ENCODE measurements at places on chromosomes 6 and 20. TPM values are rescaled to one million over a fixed set of nuclear protein-coding genes. Genes with fewer than 3 reads are reported as not detected.

Gene BMP6
- total RNA-seq: 8.3 TPM

Gene SF3B5
- 46.2 TPM for total RNA-seq

Gene KIF25
- total RNA-seq: 0.64 TPM

Gene C6orf15
- not detected for total RNA-seq

Gene MEI4
- 0.73 TPM for total RNA-seq

DNA sequence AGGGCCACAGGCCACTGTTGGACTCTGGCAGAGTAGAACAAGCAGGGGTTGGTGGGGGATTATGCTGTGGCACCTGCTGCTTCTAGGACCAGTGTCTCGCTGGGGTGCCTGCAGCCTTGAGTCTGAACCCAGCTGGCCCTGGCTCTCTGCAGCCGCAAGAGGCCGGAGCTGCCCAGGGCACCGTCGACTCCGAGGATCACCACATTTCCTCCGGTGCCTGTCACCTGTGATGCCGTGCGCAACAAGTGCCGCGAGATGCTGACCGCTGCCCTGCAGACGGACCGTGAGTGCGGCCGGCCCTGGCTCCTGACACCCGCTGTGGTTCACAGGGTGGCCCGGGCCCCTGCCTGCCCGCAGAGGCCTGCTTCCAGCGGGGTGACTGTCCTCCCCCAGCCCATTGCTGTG lies 6.2 kb downstream of the TCEA2 start:
- no peak for DNase-seq

DNA sequence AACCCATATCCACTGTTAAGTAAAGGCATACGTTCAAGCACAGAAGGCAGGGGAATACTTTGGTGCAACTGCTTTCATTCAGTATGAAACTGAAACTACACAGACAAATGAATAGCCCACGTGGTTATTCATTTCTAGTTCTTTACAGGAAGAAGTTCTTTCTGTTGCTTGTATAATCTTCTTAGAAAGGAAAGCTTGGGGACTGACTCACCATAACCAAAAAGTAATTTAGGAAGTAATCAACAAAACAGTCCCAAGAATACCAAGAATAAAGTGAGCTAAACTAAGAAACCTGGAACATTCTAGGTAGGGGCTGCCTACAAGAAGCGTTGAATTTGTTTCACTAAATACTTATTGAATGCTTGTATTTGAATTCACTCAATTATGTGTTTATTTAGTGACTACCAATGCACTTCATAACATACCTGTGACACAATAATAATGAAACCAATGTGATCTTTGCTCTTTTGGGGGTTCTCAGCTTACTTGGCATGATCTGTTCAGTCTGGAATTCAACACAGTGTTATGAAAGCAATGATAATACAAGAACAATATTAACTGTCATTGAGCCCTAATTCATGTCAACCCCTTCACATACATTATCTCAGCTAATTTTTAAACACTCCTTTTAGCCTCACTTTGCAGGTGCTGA lies 25.1 kb upstream of the KIAA0408 start:
- DNase-seq: no peak

Gene SOBP
- 30.9 TPM for total RNA-seq

- DNase-seq: peak; percentile 87
Observed at GRCh38 chr20:1225783-1226654, at the start of gene RAD21L1. RAD21L1 (plus strand) TSS chr20:1226044; CDS start chr20:1228454, 2,410 bp downstream.

Gene SAYSD1
- 20.8 TPM for total RNA-seq

Gene TMEM170B
- 42.9 TPM for total RNA-seq

- no peak for DNase-seq
Observed at GRCh38 chr6:154410619-154411072, 54.0 kb upstream of the IPCEF1 start.

- no peak for DNase-seq
Observed at GRCh38 chr6:20827798-20828197, 293.5 kb downstream of the CDKAL1 start.

DNA sequence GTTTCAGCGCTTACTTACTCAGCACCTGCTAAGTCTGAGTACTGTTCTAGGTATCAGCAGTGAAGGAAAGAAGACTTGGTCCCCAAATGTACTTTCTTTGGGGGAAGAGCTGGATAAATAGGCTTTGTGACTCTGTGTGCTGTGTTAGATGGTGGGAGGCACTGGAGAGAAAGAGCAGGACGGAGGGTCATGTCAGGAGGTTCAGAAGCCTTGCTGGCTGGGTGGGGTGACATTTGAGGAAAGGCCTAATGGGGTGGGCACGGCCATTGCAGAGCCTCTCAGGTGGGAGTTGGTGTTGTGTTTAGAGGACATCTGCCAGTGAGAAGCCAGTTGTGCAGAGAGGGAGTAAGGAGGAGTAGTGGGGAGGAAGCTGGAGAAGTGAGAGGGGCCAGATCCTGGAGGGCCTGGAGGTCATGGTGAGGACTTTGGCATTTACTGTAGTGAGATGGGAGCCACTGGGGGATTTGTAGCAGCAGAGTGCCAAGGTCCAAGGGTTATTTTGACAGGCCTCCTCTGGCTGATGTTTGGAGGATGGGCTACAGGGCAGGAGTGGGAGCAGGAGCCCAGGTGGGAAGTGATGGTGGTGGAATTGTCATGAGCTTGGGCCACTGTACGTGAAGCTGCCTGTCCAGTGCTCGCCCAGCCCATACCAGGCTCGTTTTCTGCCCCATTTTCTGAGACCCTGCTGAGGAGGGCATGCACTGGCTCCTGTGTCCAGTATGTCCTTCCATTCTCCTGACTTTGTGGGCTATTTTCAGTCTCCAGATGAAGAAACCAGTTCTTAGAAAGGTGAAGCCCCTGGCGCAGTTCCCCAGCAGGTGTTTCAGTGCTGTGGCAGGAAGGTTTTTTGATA lies 886 bp downstream of the SDCBP2 start:
- DNase-seq: no peak

Gene ZBTB12
- total RNA-seq: 22.2 TPM

DNA sequence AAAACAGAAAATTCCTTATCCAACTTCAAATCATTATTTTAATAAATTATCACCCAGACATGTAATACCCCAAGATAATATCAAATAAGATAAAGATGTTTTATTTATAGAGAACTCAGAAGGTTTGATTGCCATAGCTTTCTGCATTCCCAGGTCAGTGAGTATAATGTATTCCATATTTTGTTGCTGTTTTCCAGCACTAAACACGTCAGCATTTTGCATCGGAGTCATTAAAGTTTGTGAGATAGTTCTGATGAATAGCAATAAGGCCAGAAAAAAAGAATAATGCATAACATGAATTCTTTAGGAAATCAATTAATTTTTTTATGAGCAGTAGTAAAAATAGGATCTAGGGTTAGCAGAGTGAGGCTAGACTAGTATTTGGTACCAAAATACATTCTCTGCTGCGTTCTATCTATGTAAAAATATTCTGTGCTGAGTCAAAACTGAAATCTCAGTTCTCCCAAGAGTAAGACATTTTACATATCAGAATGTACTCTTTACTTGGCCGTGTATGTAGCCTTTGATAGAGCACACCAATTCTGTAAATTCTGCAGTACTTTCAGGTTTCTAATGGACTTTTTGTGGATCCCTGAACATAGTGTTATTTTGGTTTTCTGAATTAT lies 269.9 kb upstream of the AGPAT4 start:
- no peak for DNase-seq

Gene SRMS
- not detected for total RNA-seq

Gene EEF1E1
- 32.4 TPM for total RNA-seq

DNA sequence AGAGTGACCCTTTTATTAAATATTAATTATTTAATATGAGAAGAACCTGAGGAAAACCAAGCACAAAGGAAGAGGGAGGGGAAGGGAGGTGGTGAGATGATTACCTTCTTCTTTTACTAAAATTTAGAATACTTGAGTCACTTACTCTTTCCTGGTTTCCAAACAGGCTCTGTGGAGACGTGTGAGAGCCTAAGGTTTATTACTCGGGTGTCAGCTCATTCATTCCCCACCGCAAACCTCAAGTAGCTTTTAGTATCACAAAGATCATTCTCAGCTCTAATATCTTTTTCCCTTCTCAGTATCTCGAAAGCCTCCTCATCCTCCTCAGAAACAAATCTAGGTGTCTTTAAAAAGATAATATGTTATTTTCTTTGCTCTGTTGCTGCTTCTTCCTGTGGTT lies 497.2 kb upstream of the JARID2 start:
- no peak for DNase-seq

Gene TBX18
- 22.1 TPM for total RNA-seq

GRCh38 chr6:105896052-105896820 lies 189.9 kb upstream of the PRDM1 start:
- no peak for DNase-seq

Gene C4B
- 8.6 TPM for total RNA-seq

DNA sequence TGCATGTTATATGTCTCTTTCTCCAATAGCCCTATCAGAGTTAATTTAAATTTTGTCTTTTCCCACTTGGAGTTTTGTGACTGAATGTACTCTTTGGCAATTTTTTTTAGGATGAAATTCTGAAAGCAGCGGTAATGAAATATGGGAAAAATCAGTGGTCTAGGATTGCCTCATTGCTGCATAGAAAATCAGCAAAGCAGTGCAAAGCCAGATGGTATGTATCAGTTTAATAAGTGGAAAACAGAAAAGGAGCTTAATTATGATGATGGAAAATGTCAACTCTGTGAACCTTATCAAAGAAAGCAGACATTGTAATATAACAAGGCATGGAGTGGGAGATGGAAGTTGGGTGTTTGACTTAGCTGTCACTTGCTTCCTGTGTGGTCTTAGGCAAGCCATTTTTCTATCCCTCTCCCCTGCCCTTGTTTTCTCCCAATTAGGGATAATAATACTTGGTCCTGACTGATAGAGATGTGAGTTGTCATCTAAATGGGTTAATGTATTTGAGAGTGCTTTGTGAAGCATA lies 2.7 kb downstream of the CDC5L start:
- no peak for DNase-seq

Gene RAMACL
- 3.5 TPM for total RNA-seq

Gene RGS17
- 60.7 TPM for total RNA-seq

DNA sequence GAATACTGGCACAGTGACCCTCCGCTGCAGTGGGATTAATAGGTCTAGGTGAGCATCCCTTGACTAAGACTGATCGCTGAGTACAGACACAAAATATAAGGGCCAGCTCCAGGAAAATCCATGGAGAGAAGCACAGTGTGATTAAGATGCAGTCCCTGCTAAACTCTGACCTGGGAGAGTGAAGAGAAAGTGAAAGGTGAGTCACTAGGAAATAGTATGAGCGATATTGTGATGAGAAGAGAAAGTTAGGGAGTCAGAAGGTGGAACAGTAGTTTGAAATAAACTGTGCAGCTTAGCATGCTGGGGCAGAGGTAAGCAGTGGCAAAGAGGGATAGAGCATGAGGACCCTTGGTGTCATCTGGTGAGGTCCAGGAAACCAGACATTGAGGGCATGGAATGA lies 278.6 kb upstream of the MAP3K7 start:
- no peak for DNase-seq

DNA sequence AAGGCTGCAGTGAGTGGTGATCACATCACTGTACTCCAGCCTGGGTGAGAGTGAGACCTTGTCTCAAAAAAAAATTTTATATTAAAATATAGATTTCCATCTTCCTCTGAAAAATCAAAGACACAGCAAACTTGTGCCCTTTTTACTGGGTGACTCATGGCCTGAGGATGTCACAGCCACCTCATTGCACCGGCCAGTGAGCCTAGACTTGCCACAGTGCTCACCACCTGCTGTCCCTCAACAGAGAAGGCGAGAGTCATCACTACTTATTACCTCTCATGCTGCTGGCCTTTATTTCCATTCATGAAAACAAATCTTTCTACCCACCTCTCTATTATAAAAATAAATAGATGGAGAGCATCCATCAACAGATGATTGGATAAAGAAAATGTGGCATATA lies 295.8 kb downstream of the PREX1 start:
- no peak for DNase-seq

Gene LAMA5
- total RNA-seq: 24.6 TPM

DNA sequence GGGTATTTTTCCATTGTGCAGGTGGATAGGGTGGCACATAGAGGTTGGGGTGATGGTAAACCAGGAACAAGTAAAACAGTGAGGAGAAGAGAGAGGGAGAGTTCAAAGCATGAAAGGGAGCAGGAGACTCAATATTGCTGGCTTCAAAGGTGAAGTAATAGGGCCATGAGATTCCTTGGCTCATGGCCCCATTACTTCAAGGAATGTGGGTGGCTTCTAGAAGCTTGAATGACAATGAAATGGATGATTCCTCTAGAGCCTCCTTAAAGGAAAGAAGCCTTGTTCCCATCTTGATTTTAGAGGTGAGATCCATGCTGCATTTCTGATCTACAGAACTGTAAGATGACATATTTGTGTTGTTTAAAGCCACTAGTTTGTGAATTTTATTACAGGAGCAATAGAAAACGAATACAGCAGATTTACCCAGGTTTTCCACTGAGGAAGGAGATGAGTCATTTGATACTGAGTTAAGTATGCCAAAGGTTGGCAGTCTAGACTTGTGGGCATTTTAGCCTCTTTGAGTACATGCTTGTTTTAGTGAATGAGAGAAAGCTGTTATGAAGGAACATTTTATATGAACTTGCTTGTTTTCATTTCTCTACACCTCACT lies 110.4 kb downstream of the PLCB4 start:
- DNase-seq: no peak

Gene FERMT1
- 1.1 TPM for total RNA-seq

Gene EFCAB8
- total RNA-seq: not detected

DNA sequence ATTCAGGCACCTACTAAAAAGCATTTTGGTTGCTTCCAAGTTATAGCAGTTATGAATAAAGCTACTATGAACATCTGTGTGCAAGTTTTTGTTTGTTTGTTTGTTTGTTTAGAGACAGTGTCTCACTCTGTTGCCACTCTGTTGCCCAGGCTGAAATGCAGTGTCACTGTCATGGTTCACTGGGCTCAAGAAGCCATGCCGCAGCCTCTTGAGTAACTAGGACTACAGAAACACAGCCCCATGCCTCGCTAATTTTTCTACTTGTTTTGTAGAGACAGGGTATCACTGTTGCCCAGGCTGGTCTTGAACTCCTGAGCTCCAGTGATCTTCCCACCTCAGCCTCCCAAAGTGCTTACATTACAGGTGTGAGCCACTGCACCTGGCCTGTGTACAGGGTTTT lies 795.9 kb downstream of the EPHA7 start:
- DNase-seq: no peak

Gene ABCC10
- 23.6 TPM for total RNA-seq

- no peak for DNase-seq
Observed at GRCh38 chr6:56172144-56172543, 75.2 kb downstream of the COL21A1 start.
